Cerebellum (tissue), 4 donors: ENCODE measurements at places on chromosomes 1 and 21.

- DNase-seq: no peak
These were observed 712 bp downstream of the TEKT2 start for GRCh38 chr1:36084497-36085115.

DNA sequence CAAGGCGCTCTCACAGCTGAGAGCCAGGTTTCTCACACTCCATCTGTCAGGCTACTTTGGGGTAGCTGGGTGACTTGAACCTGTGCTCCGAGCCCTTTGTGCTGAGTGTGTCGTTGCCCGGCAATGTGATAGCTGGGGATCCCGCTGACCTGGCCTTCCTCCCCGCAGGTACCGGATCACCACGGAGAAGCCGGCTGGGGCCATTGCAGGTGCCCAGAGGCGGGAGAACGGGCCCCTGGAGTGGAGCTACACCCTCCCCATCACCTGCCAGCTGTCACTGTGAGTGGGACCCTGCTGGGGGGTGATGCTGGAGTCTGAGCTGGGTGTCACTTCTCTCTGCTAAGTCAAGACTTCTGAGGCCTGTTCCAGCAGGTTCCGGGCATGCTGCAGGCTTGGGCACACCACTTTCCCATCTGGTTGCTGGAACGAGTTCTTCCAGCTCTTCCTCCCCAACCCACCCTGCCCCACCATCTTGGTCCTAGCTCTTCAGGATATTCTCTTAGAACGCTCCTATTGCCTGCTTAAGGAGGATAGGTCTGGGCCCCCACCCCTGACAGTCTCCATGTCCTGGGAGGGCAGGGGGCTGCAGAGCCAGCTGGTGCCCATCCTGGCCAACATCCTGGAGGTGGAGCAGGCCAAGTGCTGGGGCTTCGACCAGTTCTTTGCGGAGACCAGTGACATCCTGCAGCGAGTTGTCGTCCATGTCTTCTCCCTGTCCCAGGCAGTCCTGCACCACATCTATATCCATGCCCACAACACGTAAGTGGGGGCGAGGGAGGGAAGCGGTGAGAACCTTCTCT, 7.5 kb downstream of the IKBKE start:
- DNase-seq: no peak

DNA sequence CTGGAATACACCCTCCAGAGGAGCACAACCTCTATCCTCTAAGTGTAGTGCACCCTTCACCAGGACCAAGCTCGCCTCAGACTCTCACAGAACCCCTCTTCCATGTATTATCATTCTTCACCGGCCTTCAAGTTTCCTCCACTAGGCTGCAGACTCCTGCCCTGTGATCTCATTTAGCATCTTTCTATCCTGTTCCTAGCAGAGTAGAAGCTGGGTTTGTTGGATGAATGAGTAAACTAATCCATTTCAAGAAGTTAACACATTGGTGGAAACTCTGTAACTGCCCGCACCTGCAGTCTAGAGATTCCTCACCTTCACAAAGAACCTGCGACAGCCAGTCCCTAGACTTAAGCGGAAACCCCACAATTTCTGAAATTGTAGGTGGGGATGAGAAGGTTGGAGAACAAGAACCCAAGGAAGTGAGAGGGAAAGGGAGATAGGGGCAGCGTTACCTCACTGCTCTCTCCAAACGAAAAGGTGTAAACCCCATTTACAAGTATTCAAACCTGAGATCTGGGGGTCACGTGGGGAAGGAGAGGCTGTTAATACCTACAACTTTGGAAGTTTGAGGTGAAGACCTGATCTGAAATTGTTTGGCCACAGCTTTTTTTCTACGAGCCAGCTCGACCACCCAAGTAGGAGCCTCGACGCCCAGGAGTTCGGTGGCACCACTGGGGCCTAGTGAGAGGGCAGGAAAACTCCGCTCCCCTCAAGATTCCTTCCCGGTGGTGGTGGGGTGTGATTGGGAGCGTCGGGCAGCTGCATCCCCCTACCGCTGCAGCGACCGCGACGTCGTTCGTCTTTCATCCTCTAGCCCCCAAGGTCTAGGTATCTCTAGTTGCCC, 1.2 kb downstream of the PTPN14 start:
- no peak for DNase-seq

- DNase-seq: peak; percentile 40
These were observed 15.6 kb downstream of the ALPL start for GRCh38 chr1:21524686-21525339.

DNA sequence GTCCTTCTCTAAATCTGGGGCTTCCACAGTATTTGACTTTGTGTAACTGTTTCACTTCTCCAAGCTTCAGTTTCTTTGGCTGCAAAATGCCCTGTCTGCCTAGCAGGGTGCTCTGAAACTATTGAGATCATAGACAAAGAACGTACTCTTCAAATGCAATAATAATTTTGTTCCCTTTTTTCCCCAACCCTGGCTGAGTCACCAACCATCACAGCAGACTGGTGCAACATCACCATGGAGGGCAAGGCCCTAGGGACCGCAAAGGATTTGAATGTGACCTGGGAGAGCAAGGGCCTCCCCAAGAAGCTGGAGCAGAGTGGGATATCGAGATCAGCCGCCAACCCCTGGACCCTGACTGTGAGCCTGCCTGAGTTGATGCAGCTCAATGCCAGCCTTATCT, 115.0 kb downstream of the FCRL5 start:
- no peak for DNase-seq

DNA sequence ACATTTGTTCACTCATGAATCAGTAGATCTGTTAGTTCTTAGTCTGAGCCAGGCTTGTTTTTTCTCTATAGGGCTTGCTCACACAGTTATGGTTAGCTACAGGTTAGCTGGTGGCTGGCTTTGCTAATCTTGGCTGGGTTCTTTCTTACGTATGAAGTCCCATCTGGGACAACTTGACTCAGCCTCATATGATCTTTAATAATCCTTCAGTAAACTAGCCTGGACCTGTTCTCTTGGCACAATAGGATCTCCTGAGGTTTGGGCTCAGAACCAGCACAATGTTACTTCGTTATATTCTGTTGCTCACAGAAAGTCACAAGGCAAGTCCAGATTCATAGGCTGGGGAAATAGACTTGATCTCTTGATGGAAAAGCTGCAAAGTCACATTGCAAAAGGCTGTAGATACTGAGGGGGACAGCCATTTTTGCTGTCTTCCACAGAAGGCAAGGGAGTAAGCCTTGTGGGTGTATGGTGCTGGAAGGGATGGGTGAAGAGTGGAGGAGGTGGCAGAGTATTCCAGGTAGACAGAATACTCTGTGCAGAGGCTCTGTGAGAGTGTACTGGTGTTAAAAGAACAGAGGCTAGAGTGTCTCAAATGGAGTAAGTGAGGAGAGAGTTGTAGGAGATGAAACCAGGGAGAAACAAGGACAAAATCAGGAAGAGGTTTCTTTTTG, 24.4 kb downstream of the EFCAB7 start:
- DNase-seq: no peak
